ENCODE measurements at places on chromosomes 5 and 9.

- DNase-seq: no peak
Observed at GRCh38 chr5:173689737-173690360, 73.4 kb upstream of the BOD1 start.

DNA sequence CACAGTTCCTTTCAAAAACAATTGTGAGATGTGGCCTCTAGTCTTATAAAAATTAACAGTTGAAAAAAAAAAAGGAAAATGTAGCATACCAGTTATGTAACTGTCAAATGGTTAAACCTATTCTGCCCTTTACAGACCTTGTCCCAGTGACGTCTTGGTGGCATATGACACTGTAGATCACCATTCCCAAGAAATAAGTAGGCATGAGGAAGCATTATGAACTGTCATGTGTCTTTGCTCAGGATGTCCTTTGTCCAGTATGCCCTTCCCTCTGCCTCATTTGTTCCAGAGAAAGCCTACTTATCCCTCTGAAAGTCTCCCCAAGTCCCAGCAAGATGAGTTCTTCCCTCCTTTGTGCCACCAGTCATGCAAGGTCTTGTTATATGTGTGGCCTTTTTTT is 63.2 kb downstream of the PAM start:
- DNase-seq: no peak

GRCh38 chr9:88060746-88061145 is 77.5 kb downstream of the SPATA31C2 start:
- no peak for DNase-seq

DNA sequence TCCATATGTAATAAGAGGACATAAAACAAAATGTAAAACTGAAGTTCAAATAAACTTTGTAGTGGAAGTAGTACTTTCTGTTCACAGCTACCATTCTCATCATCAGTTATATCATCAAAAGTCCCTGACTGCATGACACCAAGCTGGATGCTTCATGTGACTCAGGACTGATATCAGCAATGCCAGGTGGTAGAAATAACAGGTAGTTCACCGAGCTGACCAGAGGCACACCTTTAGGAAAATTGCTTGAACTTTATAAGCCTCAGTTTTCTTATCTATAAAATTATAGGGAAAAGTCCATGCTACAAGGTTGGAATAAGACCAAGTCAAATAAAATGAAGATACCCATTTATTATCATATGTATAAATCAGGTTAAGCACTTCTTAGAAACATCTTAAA is 124.9 kb upstream of the PTGER4 start:
- no peak for DNase-seq

GRCh38 chr5:99651298-99651697 is 722.5 kb upstream of the CHD1 start:
- DNase-seq: no peak

DNA sequence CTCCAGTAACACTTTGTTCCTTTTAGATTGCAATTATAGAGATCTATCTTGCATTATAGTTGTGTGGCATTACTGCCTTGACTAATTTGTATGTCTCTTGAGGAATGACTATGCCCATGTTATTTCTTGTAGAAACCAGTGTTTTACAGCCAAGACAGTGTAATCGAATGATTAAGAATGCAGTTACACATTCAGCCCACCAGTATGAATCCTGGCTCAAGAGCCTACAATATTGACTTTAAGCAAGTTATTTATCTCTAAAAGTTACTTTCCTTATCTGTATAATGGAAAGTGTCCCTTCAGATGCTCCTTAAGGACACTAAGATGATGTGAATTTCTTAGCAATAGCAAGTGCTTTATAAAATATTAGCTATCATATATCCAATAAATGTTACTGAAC is 9.7 kb upstream of the SNX24 start:
- DNase-seq: no peak

DNA sequence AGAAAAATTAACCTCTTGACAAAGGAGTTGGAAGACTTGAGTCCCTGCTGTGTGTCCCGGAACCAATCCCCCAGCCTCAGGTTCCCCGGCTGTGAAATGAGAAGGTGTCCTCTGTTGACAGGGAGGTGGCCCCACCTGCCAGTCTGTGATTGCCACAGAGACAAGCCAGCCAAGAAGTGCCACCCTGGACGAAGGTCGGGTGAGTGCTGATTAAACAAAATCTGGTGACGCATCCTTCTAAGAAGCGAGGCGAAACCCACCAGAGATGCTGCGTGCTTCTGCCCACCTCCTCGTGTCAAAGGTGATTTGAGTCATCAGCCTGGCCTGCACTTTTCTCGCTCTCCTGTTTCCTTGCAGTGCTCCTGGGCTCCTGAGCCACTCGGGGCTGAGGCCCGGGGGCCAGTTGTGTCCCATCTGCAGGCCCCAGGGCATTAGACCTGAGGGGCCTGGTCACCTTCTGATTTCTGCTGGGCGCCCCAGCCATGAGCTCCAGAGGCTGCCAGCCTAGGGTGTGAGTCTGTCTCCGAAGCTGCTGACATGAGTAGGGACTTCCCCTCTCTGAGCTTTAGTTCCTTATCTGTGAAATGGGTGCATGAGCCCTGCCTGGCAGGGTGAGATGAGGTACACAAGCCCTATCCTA is 28.7 kb downstream of the NEK6 start:
- DNase-seq: no peak

DNA sequence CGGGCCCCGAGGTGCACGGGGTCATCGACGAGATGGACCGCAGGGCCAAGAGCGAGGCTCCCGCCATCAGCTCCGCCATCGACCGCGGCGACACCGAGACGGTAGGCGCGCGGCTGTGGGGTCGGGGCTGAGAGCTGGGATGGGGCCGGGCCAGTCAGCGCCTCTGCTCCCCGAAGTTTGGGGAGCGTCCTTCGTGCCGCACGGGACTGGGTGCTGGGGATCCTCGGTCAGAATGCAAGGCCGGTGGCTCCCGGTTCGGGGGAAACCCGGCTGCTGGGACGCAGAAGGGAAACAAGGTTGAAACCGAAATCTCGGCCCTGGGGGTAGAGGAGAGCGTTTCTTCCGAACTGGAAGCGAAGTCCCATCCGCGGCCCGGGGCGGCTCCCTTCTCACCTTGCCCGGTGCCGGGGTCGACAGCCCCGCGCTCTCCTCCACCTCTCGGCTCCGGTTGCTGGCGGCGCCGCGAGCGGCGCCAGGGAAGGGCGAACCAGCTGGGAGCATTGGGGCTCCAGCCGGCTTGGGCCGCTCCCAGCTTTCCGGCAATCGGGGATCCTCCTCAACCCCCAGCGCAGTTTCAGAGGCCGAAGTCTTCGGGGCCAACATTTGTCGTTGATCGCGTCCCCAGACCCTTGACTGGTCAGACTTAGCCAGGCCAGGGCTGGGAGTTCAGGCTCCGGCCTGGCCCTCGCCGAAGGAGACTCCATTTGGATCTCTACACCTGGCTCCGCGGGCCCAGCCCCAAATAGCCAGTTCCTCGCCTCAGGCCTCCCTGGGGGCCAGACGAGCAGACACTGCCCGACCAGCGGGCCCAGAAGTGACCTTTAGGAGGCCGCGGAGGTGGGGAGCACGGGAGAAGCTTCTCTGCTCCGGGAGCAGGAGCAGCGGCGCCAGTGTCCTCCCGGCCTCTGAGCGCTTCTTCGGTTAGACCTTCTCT is 1.1 kb downstream of the LHX2 start:
- no peak for DNase-seq

DNA sequence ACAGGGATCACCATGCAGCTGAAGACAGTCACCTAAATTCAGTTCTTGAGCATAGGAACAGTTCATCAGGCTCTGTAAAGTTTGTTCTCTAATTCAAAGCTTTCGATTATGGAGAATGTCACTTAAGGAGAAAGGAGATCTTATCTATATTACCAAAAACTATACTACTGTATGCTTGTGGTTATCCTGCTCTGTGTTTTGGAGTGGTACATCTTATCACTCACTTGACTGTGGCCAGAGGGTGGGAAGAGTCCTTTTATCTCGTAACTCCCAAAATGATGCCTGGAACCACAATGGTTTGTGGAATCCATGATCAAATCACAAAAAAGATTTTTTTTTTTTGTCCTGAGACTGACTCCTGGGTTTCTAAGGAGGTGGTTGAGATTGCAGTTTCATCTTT is 230.7 kb downstream of the COMMD10 start:
- no peak for DNase-seq

- DNase-seq: no peak
Observed at GRCh38 chr5:122163121-122164069, 34.0 kb downstream of the ZNF474 start.

- no peak for DNase-seq
Observed at GRCh38 chr5:169013846-169014245, 287.1 kb downstream of the SLIT3 start.

DNA sequence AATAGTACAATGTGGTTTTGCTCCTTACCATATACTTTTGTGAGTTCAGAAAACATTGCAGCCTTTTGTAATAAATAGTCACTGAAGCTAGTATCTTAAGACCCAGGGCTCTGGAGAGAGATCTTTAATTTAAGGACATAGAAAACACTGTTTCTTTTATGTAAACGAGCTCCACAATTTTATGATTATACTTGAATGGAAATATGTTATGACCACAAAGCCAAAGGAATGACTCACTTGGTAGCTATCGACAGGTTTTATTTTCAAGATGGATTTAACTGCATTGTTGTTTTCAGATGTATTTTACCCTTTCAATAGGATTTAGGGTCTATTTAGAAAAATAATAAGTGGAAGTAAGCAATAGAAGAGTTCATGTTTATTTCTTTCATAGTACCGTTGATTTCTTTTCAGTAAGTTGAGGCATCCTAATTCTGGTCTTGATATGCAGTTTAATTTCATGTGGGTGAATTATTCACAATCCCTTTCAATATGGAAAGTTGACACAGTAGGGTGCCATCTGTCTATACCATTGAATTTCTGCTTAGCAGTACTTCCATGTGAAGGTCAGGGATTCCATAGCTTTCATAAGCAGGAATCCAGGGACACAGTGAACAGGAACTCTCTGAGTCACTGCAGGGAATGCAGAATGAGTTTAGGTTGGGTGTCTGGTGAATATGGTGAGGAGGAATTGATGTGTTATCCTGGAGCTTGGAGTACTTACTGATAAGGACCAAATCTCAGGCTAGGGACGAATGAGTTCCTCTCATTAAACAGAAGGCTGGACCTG is 157.6 kb downstream of the CD180 start:
- DNase-seq: no peak

DNA sequence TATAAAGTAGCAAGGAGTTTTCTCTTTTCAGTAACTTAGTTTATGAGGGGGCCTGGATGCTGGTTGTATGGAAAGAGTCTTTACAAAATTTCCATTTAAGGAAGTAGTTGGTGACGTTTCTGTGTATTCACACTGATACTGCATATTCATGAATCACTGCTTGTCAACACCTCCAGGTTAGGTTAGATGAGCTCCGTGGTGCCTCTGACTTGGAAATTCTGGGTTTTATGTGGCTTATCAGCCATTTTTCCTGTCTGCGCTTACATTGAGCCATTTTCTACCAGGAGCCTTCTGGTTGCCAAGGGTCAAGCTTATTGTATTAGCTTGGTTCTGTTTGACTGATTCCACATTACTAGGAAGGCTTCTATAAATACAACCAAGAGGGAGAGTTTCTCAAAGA is 128.3 kb downstream of the SLC28A3 start:
- DNase-seq: no peak

DNA sequence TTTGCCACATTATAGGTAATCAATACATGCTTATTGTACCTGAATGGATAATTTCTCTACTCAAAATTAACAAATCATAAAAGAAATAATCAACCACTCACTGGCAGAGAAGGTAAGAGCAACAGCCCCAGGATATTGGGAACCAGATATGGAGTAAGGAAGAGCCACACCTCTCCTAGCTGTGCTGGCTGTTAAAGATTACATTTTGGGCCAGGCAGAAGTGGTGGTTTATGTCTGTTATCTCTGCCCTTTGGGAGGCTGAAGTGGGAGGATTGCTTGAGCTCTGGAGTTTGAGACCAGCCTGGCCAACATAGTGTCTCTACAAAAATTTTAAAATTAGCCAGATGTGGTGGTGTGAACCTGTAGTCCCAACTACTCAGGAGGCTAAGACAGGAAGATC is 56.4 kb downstream of the BHMT start:
- DNase-seq: no peak

- DNase-seq: no peak
Observed at GRCh38 chr5:71677977-71678376, 41.1 kb upstream of the CARTPT start.

DNA sequence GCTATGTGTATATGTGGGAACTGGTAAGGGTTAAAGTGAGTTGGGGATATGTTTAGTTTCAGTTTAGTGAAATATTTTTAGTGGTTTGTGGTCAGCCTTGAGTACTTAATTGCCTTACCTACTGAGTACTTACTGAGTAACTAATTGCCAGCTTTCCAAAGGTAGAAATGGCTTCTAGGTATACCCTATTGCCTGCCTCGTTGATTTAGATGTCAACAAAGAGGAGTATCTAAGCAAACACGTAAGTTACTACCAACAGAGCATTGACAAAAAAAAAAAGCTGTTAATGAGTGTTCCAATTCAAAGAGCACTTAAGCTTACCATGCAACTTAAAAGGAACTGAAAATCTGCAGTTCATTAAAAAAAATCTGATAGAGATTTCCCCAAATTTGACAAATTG is 8.8 kb downstream of the ATP10B start:
- DNase-seq: no peak

DNA sequence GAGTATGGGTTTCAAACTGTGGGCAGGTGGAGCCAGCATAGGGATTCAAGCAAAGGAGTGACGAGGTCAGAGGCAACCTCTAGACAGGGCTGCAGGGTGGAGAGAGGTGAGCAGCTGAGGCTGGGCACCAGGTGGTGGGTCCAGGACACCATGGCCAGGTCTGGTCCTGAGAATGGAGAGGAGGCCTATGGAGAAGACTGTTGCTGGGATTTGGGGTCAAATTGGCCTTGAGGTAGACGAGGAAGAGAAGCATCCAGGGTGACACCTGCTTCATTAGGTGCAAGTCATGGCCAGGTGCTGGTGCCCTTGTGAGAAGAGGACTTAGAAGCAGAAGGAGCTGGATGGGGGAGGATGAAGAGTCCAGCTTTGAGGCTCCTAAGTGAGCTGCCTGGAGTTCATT is 99.6 kb downstream of the NSG2 start:
- DNase-seq: no peak

GRCh38 chr9:135220601-135221575 is 133.4 kb downstream of the OLFM1 start:
- no peak for DNase-seq

- DNase-seq: no peak
Observed at GRCh38 chr9:123027517-123027916, 6.0 kb upstream of the GPR21 start.

DNA sequence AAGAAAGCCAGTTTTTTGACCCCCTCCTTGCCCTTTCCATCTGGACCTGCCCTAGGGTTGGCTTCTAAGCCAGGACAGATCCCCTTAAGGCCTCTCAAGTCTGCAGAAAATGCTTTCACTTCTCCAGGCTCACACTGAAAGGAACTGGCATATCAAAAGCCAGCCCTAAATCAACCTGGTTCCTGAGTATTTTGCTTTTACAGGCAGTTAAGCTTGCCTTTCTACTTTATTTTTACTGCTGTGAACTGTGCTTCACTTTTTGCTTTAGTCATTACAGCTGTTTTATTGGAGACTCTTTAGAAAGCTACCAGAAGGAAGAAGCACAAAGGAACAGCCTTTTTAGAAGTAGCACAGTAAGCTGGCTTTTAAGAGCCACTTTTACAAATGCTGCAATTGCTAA is 5.0 kb downstream of the TARS1 start:
- no peak for DNase-seq

All from KG1 (cell line).